ENCODE measurements at places on chromosomes 11 and 22.

DNA sequence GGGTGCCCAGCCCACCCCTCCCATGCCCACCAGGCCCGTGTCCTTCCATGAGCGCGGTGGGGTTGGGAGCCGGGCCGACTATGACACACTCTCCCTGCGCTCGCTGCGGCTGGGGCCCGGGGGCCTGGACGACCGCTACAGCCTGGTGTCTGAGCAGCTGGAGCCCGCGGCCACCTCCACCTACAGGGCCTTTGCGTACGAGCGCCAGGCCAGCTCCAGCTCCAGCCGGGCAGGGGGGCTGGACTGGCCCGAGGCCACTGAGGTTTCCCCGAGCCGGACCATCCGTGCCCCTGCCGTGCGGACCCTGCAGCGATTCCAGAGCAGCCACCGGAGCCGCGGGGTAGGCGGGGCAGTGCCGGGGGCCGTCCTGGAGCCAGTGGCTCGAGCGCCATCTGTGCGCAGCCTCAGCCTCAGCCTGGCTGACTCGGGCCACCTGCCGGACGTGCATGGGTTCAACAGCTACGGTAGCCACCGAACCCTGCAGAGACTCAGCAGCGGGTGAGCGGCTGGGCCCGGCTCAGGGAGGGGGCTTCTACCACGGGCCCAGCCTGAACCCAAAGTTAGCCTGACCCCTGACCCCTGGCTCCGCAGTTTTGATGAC, 3.0 kb downstream of the PKP3 start:
- DNase-seq: no peak

DNA sequence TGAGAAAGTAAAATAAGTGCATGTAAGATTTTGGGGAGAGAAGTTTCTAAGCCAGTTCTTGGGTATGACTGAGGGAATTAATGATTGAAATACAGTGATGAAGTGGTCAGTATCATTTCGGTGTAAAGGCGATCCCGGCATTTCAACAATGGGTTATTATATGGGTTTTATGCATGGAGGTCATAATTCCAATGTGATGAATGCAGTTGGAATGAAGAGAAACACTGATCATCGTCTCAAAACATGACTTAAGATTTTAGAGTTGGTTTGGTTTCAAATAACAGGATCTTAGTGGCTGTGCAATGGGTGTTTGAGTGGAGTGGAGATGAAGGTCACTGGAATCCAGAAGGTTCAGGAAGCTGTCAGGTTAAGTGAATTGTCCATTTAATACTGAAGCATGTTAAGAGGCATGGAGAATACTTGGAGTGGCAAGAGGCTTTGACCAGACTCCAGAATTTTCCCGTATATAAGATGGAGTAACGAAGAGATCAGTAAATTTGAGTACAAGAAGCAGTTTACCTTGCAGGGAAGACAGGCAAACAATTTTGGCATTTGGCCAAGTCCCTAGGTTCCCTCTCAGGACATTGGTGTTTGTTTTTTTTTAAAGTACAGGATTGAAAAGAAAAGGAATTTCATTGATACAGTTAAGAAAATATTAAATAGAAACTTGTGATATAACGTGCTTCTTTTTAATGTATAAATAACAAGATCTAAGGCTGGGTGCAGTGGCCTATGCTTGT, 96.4 kb upstream of the BIRC3 start:
- no peak for DNase-seq

GRCh38 chr11:13954591-13954990, 7.9 kb upstream of the SPON1 start:
- no peak for DNase-seq

DNA sequence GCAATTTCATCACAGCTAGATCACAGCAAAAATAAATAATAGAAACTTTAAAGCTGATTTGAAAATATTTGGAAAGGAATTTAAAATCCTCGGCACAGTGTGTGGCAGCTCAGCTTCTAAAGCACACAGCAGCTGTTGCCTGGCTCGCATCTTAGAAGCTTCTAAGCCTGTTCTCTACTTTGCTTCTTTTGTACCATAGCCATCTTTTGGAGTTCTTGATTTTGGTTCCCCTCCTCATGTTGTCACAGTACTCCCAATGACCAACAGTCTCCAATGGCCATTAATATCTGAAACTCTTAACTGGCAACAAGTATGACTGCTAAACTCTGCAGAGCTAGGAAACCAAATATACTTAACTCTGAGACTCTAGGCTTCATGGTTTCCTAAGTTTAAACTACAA, 28.8 kb downstream of the CHKA start:
- no peak for DNase-seq

DNA sequence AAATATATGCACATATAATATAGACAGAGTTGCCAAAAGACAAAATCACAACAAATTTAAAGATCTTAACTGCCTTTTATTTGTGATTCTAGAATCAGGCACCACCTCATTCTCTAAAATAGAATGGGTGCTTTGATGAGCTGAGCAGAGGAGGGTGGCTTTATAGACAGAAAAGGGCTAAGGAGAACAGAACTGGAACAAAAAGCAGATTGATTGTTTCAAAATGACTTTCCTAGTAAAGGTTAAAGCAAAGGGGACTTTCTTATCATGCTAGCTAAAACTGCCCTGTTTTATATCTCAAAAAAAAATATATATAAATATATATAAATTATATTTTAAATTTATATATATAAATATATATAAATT, 287.6 kb downstream of the FAT3 start:
- no peak for DNase-seq

- no peak for DNase-seq
Observed at GRCh38 chr11:2594267-2594666, 105.5 kb downstream of the KCNQ1OT1 start.

DNA sequence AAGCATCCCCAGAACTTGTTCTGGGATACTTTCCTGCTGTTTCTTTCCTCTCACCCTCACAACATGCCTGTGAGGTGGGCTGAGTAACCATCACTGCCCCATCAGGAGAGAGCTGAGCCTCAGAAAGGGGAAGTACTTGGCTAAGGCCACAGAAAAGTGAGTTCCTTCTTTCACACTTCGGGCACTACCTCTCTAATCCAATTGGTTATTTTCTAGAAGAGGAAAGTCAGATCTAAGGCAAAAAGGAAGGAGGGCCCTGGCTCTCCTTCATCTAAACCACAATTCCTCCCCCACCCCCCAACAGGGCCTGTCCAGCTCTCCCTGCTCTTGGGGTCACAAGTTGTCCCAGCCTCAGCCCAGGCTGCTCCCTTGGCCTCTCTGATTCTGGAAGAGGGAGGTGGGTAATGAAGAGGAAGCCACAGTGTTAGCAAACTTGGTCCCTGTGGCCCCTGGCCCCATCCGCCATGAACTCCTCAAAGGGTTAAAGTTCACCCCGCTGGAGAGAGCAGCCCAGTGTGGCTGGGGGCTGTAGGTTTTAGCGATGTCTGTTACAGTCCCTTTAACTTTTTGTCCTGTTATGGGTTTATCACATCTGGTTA, 34.0 kb downstream of the SLC22A12 start:
- no peak for DNase-seq

Measured in glomerular endothelial cell (primary cell).